ENCODE measurements at places on chromosomes 5 and 9.

DNA sequence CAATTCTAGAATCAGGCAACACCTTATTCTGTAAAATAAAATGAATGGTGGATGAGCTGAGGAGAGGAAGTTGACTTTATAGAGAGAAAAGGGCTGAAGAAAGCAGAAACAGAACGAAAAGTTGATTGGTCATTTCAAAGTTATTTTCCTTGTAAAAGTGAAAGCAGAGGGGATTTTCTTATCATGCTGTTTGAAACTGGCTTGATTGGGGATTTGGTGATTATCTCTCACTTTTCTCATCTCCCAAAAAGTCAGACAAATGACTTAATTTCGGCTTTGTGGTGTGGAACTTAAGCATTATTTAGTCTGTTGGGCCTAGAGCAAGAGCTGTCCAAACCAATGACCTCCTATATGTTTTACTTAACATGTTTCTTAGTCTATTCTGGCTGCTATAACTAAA is 60.5 kb upstream of the ITGA2 start:
- DNase-seq: no peak

- DNase-seq: no peak
These were observed 75.4 kb downstream of the LRRC70 start for GRCh38 chr5:62653864-62654575.

DNA sequence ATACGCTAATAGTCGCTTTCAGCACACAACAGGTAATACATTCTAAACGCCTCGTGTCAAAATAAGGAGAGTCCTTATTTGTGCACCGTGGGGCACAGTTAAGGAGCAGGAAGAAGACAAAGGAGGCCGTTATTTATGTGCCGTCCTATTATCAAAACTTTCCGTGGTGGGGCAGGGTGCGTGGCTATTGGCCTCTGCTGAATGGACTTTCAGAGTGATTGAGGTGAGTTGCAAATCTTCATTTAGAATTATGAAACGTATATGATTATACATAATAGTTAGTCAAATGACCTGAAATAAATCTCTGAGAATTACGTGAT is 833 bp downstream of the C5orf24 start:
- DNase-seq: no peak

- no peak for DNase-seq
These were observed 1949.6 kb upstream of the WWC1 start for GRCh38 chr5:166341740-166342337.
